ENCODE measurements at places on chromosomes 5 and 9.

DNA sequence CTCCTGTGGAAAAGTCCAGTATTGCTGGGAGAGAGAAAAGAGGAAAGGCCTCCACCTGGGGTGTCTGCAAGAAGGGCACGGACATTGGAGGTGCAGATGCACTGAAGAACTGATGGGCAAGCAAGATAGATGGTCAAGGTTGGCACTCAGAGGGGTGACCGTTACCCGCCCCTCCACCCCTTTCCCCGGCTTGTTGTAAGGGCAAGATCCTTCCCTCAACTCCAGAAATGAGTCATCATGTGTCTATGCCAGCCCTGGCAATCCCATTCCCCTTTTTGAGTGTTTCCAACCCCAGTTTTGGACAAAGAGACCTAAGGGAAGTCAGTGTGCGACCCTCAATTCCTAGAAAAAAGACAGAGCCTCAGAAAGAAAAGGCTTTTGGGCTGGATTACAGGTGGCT, 34.9 kb upstream of the ATP6V1G1 start:
- DNase-seq, result peak; percentile 58

DNA sequence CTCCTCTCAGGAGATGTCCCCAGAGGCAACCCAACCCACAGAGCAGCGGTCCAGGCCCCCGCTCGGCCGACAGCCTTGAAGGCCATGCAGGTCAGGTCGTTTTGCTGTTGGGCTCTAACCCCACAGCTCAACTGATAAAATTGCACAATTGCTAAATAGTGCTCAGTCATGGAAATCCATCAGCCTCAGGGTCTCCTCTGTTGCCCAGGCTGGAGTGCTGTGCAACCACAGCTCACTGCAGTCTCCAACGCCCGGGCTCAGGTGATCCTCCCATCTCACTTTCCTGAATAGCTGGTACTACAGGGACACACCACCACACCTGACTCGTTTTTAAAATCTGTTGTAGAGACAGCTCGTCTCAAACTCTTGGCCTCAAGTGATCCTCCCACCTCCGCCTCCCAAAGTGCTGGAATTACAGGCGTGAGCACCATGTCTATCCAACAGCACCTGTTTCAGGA, 18.3 kb downstream of the BRD3OS start:
- DNase-seq, result no peak

DNA sequence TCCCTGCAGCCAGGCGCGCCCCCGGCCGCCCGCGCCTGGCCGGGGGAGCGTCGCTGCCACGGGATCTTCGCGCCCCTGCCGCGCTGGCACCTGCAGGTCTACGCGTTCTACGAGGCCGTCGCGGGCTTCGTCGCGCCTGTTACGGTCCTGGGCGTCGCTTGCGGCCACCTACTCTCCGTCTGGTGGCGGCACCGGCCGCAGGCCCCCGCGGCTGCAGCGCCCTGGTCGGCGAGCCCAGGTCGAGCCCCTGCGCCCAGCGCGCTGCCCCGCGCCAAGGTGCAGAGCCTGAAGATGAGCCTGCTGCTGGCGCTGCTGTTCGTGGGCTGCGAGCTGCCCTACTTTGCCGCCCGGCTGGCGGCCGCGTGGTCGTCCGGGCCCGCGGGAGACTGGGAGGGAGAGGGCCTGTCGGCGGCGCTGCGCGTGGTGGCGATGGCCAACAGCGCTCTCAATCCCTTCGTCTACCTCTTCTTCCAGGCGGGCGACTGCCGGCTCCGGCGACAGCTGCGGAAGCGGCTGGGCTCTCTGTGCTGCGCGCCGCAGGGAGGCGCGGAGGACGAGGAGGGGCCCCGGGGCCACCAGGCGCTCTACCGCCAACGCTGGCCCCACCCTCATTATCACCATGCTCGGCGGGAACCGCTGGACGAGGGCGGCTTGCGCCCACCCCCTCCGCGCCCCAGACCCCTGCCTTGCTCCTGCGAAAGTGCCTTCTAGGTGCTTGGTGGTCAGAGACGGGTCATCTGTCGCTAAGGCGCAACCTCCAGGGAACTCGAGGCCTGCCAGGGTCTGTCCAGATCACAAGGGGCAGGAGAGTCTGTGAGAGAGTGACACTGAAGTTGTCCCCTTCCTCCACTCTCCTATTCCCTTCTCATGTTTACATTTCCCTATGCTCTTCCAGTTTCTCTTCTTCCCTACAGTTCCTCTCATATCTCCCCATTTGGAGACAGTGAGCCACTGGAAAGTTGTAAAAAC, 1.3 kb downstream of the GPR150 start:
- peak; percentile 77 for DNase-seq

DNA sequence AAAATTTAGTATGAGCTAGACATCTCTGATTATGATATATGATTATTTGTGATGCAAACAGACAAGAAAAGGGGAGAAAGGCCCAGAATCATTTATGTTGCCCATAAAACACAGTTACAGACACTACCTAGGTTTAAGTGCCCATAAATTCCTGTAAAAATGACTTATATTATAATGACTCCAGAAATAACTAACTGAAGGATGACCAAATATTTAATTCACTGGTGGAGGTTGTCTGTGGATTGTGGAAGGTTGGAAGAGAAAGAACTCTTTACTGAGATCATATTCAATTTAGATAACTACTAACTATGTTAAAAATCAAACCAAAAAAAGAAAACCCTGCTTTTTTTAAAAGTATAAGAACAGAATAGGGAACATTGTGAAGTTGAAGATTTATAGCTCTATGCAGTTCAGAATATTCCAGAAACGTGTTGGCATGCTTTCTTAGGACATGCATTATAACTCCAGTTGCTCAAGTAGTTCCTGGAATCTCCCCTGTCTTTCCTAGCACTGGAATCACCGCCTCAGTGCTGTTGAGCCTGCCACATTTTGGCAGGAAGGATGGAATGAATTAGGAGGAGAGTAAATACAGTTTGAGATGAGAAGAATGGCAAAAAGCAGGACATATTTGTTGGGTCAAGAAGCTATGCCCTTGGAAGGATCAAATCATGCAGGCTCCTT, 72.0 kb upstream of the PAPPA start:
- no peak for DNase-seq

GRCh38 chr9:95189251-95190098, 128.0 kb downstream of the FANCC start:
- DNase-seq, result no peak

- DNase-seq, result peak; percentile 97
Measured at GRCh38 chr9:91164724-91165520, 196.8 kb downstream of the AUH start.

- DNase-seq, result no peak
Measured at GRCh38 chr5:173895401-173896165, 7.4 kb downstream of the CPEB4 start.

- no peak for DNase-seq
Measured at GRCh38 chr5:95726811-95727763, 4.0 kb upstream of the RHOBTB3 start.

DNA sequence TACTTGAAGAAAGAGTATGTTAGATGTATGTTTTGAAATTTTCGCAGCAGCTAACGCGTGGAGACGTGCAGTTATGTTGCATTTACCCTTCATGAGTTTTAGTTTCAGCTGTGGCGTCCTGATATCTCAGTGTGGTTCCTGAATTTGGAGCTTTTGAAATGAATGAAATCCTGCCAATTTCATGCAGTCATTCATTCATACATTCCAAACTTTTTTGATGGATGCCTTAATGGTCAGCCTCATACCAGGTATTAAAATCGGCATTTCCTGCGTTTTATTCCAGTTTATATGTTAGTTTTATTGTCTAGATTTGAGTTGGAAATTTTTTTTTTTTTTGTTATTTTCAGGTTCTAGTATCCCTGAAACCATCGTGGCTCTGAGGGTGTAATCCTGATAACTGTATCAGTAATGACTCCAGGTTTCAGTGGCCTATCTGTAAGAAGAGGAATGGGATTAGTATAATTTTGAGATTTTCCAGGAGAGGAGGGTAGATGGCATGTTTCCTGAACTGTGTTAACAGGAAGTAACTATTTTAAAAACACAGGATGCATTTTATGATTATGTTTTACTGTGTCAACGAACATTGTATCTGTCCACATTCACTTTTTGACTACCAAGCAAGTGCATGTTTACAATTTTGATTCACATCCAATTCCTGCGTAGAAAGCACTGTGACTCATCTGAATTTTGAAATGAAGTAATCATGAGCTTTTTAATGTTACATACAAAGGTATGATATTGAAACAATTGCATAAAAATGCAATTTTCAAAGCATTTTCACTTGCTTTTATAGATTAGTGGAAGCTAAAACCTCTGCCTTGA, 1.0 kb downstream of the FOCAD start:
- no peak for DNase-seq

- DNase-seq, result no peak
Measured at GRCh38 chr5:34869256-34869655, 30.3 kb downstream of the TTC23L start.

GRCh38 chr9:117542021-117542420, 127.2 kb upstream of the ASTN2 start:
- DNase-seq, result no peak

DNA sequence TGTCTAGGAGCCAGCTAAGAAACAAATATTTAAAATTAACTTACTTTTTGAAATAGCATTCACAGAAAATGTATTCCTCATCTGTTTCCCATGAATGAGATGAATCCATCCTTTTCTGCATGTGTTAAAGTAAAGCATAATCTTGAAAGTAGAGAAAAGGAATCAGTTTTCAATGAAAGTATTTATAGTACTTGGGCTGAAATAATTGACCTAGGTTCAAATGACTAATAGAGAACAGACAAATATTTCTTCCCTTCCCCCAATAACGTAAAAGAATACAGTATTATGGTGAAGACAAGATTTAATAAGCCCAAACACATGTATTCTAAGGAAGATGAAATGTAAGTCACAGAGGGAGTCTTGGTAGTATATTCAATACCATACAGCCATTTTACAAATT, 403.5 kb downstream of the ZNF608 start:
- DNase-seq, result no peak

- no peak for DNase-seq
Measured at GRCh38 chr5:133825631-133826289, 142.7 kb downstream of the C5orf15 start.

DNA sequence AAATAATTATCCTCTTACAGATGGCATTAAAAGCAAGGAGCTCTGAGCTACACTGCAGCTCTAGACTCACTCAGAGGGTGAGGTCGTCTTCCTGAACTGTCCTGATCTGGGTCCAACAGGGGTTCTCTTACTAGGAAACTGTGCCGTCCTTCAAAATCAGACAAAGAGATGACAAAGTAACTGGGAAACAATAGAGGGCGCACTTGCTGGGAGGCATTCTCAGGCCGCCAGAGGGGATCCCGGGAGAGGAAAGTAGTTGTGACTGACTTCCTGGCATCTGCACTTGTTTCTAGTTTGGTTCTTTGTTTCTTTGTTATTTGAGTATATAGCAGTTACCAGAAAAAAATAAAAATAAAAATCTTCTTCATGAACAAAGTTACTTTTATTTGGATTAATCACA, 142.9 kb upstream of the MSX2 start:
- DNase-seq, result peak; percentile 85

DNA sequence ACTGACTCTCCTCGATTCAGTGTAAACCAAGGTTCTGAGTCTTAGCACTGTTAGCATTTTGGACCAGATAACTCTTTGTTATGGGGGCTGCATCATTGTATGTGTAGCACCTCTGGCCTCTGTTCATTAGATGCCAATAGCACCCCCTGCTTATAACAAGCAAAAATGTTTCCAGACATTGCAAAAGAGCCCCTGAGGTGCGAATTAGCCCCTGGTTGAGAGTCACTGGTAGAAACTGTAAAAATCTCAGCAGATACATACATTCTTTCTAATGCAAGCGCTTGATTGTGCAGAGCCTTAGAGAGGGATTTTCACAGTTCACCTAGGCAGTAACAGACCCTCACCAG, 2.8 kb downstream of the ADRB2 start:
- DNase-seq, result no peak

DNA sequence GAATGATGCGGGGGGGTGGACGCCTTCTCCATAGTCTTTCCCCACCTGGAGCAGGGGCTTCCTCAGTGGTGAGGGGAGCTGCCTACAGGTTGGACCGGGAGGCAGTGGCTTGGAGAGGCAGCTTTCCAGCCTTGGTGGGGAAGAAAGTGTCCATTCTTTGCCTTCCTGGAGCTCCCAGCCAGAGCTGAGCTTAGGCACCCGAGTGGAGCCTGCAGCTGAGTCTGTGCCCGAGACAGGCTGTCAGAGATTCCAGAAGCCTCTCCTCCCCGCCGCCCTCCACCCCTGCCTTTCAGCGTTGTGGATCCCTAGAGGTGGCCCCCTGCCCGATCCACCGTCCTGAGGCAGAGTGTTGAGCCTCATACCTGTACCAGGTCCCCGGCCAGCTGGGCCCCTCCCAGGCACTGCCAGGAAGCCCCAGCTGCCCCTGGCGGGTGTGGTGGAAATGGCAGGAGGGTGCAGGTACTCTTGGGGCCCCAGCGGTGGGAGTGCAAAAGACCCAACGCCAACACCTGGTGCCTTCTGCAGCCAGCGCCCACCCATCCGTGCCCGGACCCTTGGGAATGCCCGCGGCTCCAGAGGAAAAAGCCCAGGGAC, 112.0 kb downstream of the RXRA start:
- DNase-seq, result no peak

DNA sequence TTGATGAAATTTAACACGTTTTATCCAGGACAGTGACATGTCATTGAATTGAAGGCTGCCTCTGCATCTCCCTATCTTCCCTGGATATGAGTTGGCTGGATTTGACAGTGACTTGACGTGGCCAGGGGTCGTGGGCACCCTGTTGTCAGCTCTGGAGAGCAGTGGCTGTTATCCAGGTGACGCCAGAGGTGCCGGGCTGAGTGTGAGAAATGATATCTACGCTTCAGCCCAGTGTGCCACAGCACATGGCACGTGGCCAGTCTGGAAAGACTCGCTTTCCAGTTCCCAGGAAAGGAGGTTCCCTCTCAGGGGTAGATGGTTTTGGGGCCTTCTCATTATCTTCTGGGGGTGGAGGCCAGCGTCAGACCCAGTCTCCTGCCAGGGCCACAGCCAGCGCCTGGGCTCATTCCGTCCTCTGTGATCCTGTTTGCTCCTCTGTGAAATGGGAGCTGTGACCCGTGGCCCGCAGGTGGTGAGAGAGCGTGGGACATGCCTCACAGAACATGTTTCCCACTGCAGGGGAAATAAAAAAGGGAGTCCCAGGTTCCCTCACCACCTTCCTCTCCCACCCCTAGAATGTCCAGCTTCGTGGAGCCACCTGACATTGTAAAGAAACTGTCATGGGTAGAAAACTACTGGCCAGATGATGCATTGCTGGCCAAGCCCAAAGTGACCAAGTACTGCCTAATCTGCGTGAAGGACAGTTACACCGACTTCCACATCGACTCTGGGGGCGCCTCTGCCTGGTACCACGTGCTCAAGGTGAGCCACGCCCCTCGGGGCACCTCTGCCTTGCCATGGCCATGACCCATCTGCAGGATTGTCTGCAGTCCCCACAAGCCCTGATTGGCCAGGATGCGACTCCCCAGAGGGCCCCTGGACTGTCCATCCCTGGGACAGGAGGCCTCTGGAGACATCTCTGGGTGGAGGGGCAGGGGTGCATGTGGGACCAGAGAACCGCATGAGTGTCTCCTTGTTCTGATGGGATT, 76.5 kb downstream of the PHF2 start:
- no peak for DNase-seq
